Natural killer cell (primary cell): ENCODE measurements at places on chromosomes 1 and 21. TPM values are rescaled to one million over a fixed set of nuclear protein-coding genes. Genes with fewer than 3 reads are reported as not detected.

GRCh38 chr1:159428536-159428935, 3.5 kb upstream of the OR10J4 start:
- no peaks in the 10 kb centered on the region for H3K4me1 ChIP-seq
- no peaks in the 10 kb centered on the region for H3K27me3 ChIP-seq
- H3K27ac ChIP-seq: no peak overlapping the region
- no peak for DNase-seq
- H3K36me3 ChIP-seq: no peaks in the 10 kb centered on the region

CFAP107 gene
- total RNA-seq: not detected

DNA sequence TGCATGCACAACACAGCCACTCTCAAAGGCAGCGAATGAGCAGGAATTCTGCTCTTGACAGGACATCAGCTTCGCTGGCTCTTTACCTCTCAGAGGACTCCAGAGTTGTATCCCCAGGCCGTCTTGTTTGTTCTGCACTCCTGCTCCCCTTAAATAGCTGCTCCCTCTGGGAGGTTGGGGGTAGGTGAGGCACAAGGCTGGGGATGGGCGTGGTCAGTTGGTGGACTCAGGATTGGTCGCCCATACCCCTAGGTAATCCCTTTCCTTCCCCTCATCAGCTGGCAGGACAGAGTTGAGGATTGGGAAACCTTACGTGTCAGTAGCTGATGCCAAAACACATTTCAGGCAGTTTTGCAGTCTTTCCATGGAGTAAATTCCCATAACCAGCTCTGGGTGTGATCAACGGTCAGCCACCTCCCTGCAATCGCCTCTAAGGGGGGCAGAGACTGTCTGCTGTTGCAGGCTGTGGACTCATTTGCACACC, at the start of gene PLA2G2A:
TSS of gene PLA2G2A (minus strand) at position 125 of the 484 bp plus-strand sequence. CDS start 845 bp downstream, outside the sequence.
- H3K4me1 ChIP-seq: no peaks in the 10 kb centered on the region
- H3K27me3 ChIP-seq: no peaks in the 10 kb centered on the region
- no peak within 1 kb of the TSS for H3K27ac ChIP-seq
- H3K4me3 ChIP-seq: no peak within 1 kb of the TSS
- no peaks in the 10 kb centered on the region for H3K36me3 ChIP-seq

- peaks cover 23% of the 10 kb centered on the region for H3K4me1 ChIP-seq
- peak within 1 kb of the TSS; percentile 64 for H3K27ac ChIP-seq
- H3K36me3 ChIP-seq: peaks cover 17% of the 10 kb centered on the region
- no peaks in the 10 kb centered on the region for H3K27me3 ChIP-seq
- DNase-seq: peak; percentile 82
Observed at GRCh38 chr1:44213222-44214112, at the start of gene DMAP1. Gene DMAP1, plus strand, starts transcription at chr1:44213471. Its CDS starts 283 bp downstream, at chr1:44213754.

GRCh38 chr21:35828161-35828560, 232.2 kb downstream of the SETD4 start:
- H3K27me3 ChIP-seq: no peaks in the 10 kb centered on the region
- no peak for DNase-seq
- H3K27ac ChIP-seq: no peak overlapping the region
- no peaks in the 10 kb centered on the region for H3K4me1 ChIP-seq

- H3K27me3 ChIP-seq: peaks cover 9% of the 10 kb centered on the region
- H3K4me3 ChIP-seq: no peak overlapping the region
- DNase-seq: no peak
- H3K4me1 ChIP-seq: no peaks in the 10 kb centered on the region
- no peak overlapping the region for H3K27ac ChIP-seq
Observed at GRCh38 chr1:47738560-47739182, 258.5 kb downstream of the TRABD2B start.

DNA sequence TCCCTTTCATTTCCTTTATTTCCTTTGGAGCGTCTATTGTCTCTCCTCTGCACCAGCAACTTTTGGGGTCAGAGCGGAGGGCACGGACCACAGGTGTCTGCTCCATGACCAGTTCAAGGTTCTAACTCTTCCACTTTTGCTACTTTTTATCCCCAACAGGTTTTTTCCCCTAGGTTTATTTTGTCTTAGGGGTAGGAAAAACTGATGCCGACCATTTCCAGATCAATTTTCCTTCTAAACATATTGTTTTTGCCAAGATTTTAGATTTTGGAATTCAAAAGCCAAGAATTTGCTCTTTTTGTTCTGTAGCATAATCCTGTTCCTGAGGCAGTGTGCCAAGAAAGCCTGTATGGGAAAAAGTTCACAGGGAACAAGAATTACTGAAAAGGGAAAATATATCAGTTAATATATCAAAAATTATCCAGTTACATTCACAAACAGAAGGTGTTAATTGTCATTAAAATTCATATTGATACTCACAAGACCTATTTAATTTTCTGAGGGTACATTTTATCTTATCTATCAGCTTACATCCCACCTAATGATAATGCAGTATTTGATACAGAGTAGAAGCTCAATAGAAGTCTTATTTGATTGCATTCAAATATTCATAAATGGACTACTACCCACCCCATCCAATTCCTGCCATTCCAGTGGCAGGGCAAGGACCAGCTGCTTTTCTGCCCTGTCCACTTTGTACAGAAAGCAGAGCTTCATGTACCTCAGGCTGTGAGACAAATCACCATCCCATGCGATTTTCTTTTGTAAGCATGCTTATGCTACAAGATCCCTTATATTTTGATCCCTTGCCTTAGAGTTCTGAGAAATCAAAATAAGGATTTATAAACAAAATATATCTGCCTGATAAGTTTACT, 31.2 kb downstream of the TSEN15 start:
- DNase-seq: no peak
- no peak overlapping the region for H3K27ac ChIP-seq
- no peaks in the 10 kb centered on the region for H3K27me3 ChIP-seq
- no peaks in the 10 kb centered on the region for H3K36me3 ChIP-seq
- no peak overlapping the region for H3K4me3 ChIP-seq

DNA sequence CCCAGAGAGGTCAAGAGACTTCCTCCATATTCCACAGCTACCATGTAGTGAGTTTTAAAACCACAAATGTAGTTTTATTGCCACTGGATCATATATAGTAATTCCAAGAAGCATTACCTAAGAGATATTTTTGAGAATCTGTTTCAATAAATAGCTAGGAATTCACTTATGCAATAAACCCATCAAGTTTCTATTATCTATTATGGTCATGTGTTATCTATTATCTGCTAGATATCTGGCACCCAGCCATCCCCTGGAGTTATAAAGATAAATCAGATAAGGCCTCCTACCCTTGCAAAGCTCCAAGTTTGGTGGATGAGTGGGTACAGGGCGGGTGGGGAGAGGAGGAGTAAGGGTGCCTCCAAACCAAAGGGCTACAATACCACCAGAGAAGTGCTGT, 10.3 kb upstream of the VWA5B1 start:
- no peak overlapping the region for H3K4me3 ChIP-seq
- H3K27me3 ChIP-seq: no peaks in the 10 kb centered on the region
- no peak for DNase-seq
- H3K36me3 ChIP-seq: no peaks in the 10 kb centered on the region
- no peaks in the 10 kb centered on the region for H3K4me1 ChIP-seq

DNA sequence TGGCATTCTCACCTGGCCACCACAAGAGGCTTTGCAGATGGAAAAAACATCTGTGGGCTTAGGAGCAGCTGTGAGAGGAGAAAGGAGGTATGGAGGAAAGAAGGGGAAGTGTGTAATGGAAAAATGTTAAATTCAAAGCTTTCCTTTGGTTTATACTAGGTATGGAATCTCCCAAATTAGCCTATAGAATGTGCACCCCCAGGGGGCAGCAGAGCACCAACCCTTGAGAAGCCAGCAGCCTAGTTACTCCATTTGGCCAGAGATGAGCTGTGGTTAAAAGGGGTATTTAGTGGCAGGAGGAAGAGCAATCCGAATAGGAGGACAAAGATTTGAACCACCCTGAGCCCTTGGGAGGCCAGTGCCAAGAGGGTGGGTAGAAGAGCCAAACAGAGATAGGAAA, 97.5 kb upstream of the CTTNBP2NL start:
- H3K4me3 ChIP-seq: no peak overlapping the region
- no peaks in the 10 kb centered on the region for H3K36me3 ChIP-seq
- H3K27me3 ChIP-seq: no peaks in the 10 kb centered on the region
- no peaks in the 10 kb centered on the region for H3K4me1 ChIP-seq
- no peak for DNase-seq
- no peak overlapping the region for H3K27ac ChIP-seq

MRPS21 gene
- 40.9 TPM for total RNA-seq

KRTAP12-2 gene
- not detected for total RNA-seq

- no peak for DNase-seq
- H3K4me1 ChIP-seq: no peaks in the 10 kb centered on the region
- no peak overlapping the region for H3K27ac ChIP-seq
- no peaks in the 10 kb centered on the region for H3K27me3 ChIP-seq
- no peaks in the 10 kb centered on the region for H3K36me3 ChIP-seq
Observed at GRCh38 chr21:24014381-24014780, 1592.9 kb downstream of the MRPL39 start.

DNA sequence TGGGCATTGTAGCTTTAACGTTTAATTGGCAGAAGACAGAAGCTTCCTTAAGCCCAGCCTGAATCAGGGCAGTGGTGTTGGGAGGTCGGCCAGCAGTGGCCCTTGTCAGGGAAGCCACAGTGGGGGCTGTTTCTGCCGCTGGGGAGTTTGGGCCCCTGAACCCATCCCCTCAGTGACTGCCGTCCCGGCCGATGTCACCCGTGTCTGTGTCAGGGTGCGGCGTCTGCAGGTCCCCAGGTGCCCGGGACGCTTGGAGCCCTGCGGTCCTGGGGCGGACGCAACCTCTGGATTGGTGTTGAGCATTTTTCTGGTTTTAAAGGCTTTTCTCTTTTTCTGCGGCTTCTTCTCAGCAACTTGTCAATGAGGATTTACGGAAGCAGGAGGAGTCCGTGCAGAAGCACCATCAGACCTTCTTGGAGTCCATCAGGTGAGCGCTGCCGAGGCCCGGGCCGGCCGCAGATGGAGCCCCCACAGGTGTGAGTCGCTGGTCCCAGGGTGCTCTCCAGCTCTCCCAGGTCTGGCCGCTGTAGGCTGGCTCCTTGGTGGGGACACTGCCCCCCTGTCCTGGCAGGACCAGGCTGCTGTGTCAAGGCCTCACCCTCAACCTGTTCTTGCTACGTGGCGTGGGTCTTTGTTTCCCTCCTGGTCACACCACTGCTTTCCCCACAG, 2.3 kb downstream of the ATAD3C start:
- no peaks in the 10 kb centered on the region for H3K4me1 ChIP-seq
- H3K27me3 ChIP-seq: no peaks in the 10 kb centered on the region
- H3K4me3 ChIP-seq: no peak overlapping the region
- no peak overlapping the region for H3K27ac ChIP-seq

CACNA1E gene
- 0.40 TPM for total RNA-seq
